ENCODE measurements at places on chromosomes 13 and 19.

DNA sequence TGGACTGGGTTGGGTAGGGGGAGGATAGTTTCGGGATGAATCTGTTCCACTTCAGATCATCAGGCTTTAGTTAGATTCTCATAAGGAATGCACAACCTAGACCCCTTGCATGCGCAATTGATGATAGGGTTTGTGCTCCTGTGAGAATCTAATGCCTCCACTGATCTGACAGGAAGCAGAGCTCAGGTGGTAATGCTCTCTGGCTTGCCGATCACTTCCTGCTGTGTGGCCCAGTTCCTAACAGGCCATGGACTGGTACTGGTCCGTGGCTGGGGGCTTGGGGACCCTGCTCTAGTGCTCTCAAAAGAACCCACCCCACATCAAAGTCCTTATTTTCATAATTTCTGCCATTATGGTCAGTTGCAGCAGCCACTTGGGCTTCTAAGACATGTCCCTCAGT is 30.1 kb downstream of the DNAJC3 start:
- DNase-seq, result no peak

- peak; percentile 94 for DNase-seq
These were observed 23.5 kb downstream of the NFIC start for GRCh38 chr19:3389876-3390371.

GRCh38 chr19:17803264-17803896 is 8.4 kb downstream of the B3GNT3 start:
- DNase-seq, result no peak

- DNase-seq, result no peak
These were observed 36.9 kb downstream of the NAXD start for GRCh38 chr13:110652231-110652730.

DNA sequence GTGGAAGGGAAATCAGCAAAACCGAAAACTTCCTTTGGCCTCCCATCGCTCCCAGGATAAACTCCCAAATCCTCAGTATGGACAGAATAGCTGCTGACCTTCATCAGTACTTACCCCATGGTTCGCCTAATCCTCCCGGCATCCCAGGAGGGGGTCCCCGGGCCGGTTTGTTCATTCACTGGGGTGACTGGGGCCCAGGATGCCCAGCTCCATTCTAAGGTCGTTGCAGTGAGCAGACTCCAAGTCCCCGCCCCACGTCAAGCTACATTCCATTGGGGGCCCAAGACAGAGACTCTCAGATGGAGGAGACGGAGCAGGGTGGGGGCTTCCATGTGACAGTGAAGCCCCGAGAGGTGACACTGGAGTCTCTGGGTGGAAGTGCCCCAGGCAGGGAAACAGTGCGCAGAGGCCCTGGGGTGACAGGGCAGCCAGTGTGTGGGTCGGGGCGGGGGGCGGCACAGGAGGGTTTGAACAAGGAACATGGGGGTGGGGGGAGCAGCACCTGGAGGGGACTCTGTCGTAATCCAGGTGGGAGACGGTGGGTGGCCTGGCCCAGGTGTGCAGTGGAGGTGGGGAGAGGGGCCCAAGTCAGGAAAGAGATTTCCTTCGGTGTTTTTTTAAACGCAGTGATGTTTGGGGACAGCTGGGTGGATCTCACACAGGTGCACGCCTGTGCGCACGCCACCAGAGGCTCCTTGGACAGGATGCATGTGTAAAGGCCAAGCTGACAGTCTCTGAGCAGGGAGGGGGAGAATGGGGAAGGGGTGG is 5.1 kb downstream of the SSBP4 start:
- no peak for DNase-seq

- DNase-seq, result no peak
These were observed 50.4 kb downstream of the RASA3 start for GRCh38 chr13:114081761-114082681.

GRCh38 chr13:75869981-75870380 is 233.9 kb downstream of the LMO7 start:
- DNase-seq, result no peak

DNA sequence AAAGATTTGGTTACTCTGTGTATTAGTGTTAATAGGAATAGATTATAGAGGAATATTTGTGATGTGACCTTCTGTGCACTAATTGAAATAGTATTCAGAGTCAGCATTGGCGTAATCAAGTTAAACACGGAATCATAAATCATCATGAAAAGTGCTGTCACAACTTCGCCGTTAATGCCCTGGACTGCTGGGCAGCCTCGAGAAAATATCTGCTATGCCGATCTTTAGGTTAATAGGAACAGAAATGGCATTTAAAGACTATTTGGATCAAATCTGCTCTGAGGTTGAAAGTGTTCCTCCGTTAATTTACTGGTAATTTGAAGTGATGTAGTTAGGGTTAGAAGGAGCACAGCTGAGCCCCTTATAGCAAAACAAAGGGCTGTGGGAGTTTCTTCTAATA is 219.0 kb downstream of the MZT1 start:
- no peak for DNase-seq

- no peak for DNase-seq
These were observed 3.5 kb upstream of the FOSB start for GRCh38 chr19:45464274-45464673.

DNA sequence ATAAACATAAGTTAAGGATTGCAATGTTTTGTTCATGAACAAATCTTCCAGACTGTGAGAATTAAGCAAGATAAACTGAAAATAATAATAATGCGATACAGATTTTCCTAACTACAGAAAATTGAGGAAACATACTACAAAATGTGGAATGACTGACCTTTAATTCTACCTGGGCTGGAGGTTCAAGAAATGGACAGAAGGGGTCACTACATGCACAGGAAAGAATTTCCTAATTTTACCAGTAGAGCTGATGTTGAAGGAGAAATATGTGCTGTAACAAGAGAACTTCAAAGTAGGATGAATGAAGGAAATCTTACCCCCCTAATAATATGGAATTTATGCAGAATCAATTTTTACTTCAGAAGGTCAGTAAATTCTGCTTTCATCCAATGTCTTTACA is 62.3 kb downstream of the ZNF627 start:
- no peak for DNase-seq

DNA sequence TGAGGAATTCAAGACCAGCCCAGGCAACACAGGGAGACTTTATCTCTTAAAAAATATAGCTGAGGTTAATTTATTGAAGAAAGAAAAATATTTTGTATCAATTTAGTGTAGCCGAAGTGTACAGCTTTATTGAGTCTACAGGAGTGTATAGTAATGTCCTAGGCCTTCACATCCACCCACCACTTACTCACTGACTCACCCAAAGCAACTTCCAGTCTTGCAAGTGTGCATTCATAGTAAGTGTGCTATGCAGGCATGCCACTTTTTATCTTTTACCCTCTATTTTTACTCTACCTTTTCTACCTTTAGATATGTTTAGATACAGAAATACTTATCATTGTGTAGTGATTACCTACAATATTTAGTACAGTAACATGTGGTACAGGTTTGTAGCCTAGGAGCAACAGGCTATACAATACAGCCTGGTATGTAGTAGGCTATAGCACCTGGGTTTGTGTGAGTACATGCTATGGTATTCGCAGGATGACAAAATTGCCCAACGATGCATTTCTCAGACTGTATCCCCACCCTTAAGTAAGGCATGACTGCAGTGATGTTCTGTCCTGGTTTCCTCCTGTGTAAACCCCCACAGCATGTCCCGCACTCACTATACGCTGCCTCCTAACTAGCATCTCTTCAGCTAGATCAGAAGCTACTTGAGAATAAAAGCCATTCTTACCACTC is 15.3 kb upstream of the ATP12A start:
- DNase-seq, result no peak
